ENCODE measurements at places on chromosomes 2 and 18.

GRCh38 chr2:181354626-181355025 lies 102.6 kb upstream of the ITGA4 start:
- no peak for ATAC-seq

GRCh38 chr2:190583507-190584337 lies 49.2 kb upstream of the NEMP2 start:
- ATAC-seq, result no peak

GRCh38 chr2:871926-872680 lies 78.5 kb upstream of the SNTG2 start:
- no peak for ATAC-seq

GRCh38 chr2:196719110-196719872 lies 79.8 kb downstream of the CCDC150 start:
- no peak for ATAC-seq

GRCh38 chr2:20622296-20622686 lies 28.6 kb downstream of the HS1BP3 start:
- ATAC-seq, result no peak

DNA sequence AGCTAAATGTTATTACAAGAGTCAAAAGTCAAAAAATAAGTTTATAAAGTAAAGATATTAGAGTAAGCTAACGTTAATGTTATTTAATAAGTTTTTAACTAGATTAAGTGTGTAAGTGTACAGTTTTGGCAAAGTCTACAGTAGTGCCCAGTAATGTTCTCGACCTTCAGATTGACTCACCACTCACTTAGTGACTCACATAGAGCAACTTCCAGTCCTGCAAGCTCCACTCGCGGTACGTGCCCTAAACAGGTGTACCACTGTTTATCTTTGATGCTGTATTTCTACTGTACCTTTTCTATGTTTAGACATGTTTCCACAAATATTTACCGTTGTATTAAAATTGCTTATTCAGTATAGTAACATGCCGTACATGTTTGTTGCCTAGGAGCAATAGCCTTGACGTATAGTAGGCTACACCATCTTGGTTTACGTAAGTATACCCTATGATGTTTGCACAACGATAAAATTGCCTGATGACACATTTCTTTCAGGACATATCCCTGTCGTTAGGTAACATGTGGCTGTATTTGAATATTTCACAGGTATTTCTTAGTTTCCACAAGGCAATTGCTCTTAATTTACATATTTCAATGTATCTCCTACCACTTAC lies 1641.9 kb upstream of the PIK3C3 start:
- no peak for ATAC-seq

- no peak for ATAC-seq
Observed at GRCh38 chr18:25223899-25224886, 127.8 kb downstream of the ZNF521 start.

DNA sequence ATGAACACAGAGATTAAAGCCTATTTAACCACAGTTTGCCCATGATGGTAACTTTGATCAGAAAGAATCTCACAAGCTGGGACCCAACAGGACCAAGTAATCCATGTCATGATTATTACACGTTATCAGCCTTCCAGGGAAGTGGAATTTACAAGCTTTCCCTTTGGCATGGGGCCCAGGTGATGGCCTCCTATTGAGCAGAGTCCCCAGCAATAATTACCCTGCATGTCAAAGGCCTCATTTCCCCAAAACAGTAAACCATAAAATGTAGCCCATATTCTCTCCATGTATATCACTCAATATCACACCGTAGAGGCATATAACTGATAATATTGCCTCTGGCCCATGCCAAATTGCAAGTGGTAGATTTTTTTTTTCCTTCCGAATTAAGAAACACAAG lies 38.9 kb downstream of the PRKRA start:
- ATAC-seq, result no peak

DNA sequence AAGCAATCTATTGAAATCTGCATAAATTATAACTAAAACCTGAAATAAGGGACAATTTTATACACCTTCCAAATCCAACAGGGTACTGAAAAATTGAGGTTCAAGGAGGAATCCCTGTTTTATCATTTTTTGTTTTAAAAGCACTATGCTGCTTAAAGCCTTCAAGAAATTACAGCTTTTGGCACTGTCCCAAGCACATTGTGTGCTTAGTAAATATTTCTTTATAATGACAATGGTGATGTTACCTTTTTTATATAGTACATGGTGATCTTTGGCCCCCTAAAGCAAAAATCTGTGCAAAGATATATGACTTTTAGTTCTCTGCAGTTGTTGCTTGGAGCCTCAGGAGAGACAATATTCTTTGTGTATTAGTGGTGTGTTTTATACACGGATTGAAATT lies 71.6 kb upstream of the EFEMP1 start:
- ATAC-seq, result no peak

GRCh38 chr18:62289047-62289446 lies 36.1 kb upstream of the TNFRSF11A start:
- peak; percentile 90 for ATAC-seq

GRCh38 chr2:192534072-192534471 lies 339.3 kb upstream of the TMEFF2 start:
- no peak for ATAC-seq

DNA sequence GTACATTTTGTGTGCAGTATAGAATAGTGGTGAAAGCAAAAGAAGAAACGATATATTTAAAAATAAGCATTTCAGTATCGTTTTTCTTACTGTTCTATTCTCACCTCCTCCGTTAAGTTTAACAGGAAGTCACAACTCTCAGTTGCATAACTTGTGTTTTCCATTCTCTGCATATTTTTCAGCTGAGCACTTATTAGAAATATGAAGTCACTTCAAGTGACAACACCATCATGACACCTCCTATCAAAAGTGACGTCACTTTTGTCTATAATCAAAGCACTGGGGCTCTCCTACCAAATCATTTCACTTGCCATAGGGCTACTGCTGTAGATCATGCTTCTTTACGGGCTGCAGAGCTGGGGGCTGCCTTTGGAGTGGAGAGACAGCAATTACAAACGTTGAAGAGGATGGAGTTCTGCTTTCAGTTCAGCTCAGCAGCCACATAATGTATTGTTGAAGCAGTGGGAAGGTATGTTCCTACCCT lies 36.3 kb downstream of the STAT4 start:
- peak; percentile 39 for ATAC-seq

GRCh38 chr2:99386011-99386410 lies 48.8 kb downstream of the EIF5B start:
- ATAC-seq, result no peak

DNA sequence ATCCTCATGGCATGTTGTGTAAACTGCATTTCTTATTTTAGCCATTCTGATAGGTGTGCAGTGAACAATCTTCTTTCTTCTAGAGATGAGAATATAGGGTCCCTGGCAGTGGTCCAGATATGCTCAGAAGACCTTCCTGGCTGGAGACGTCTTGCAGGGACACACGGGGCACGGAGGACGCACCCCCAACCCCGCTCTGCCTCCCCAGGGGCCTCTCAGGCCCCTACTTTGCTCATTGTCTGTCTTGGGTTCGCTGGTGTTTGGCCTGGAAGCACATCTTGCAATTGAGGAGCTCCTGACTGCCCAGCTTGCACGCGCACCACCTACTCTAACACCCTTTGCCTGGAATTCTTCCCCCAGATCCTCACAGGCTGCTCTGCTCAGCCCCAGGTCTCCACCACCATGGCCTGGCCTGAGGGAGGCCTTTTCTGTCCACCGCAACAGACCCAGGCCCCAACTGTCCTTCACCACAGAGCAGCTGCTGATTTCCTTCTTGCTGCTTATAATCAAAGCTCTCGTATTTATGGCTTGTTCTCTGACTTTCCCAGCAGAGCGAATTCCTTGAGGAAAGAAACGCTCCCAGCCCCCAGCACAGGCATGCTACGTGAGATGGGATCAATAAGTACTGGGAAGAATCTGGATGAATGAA lies 295.9 kb upstream of the HDAC4 start:
- ATAC-seq, result no peak

DNA sequence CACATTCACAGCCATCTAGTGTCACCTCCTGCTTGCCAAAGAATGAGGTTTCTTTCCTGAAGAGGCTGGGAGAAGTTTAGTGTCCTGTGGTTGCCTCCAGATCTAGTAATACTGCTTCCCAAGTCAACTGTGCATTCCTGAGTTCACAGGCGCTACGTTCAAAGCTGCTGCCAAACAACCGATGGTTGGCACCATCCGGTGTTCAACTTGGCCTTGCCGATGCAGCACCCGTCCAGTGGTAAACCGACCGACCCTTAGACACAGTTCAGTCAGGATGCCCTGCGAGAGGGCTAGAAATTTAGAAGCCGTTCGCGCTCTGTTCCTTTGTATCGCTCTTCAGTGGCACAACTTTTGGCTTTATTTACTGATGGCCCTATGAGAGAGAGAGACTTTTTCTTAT lies 28.6 kb downstream of the RMC1 start:
- ATAC-seq, result no peak

DNA sequence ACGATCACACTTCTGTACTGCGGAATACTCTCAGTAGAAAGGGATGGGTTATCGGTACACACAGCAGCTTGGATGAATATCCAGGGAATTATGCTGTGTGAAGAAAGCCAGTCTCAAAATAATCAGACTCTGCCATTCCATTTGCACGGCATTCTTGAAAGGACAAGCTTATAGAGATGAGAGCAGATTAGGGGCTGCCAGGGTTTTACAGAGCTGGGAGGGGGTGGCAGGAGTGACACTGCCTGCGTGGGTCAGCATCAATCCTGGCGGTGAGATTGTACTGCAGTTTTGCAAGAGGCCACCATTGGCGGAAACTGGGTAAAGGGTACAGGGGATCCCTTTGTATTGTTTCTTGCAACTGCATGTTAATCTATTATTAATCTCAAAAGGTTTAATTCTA lies 16.6 kb downstream of the KCNG2 start:
- ATAC-seq, result no peak

DNA sequence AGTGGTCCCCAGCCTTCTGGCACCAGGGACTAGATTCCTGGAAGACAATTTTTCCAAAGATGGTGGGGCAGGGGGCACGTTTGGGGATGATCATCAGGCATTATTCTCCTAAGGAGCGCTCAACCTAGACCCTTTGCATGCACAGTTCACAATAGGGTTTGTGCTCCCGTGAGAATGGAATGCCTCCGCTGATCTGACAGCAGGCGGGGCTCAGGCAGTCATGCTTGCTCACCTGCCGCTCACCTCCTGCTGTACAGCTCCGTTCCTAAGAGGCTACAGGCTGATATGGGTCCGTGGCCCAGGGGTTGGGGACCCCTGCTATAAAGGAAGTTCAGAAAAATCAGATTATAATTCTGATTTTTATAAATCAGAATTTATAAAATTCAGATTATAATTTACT lies 22.3 kb upstream of the TYMS start:
- ATAC-seq, result no peak

GRCh38 chr2:46569061-46569560 lies 89.7 kb downstream of the TMEM247 start:
- no peak for ATAC-seq

DNA sequence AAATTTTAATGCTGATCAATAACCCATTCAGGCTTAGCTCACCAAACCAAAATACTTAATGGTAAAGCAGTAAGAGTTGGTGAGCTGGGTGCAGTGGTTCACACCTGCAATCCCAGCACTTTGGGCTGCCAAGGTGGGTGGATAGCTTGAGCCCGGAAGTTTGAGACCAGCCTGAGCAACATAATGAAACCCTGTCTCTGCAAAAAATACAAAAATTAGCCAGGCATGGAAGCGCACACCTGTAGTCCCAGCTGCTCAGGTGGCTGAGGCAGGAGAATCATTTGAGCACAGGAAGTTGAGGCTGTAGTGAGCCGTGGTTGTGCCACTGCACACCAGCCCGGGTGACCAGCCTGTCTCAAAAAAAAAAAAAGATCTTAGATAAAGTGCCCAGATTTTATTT lies 35.7 kb upstream of the MPP4 start:
- no peak for ATAC-seq

GRCh38 chr2:122412360-122412759 lies 656.9 kb downstream of the TSN start:
- ATAC-seq, result no peak

GRCh38 chr2:152566728-152567069 lies 150.6 kb downstream of the PRPF40A start:
- ATAC-seq, result no peak

DNA sequence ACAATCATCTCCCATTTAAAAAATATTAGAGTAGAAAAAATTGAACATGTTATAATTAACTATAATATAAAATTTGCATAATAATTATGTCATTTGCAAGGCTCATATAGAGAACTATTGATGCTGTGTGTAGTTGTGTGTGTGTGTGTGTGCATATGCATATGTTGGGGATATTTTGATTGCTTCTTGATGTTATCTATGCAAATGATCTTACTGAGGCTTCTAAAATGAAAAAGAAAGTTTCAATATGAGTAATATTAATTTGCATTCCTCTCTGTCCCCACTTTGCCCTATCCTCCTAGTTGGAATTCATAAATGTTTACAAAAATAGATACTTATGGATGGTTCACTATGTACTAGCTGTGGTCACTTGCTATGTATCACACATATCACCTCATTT lies 523.3 kb downstream of the TRIB2 start:
- ATAC-seq, result no peak

DNA sequence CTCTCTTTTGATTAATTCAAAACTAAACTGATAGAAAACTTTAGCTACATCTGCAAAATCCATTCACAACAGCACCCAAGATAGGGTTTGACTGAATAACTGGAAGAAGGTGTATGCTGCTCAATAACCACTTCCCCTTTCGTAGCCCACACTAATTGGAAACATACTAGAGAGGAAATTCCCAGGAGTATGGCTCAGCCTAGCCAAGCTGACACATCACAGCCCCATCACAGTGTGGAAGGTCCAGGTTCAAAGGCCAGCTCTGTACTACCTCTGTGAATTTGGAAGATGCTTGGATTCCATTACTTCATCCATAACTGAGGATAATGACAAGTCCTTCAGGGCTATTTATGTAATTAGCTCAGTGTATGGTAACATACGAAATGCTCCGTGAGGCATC lies 185.4 kb downstream of the FBXO15 start:
- ATAC-seq, result no peak

DNA sequence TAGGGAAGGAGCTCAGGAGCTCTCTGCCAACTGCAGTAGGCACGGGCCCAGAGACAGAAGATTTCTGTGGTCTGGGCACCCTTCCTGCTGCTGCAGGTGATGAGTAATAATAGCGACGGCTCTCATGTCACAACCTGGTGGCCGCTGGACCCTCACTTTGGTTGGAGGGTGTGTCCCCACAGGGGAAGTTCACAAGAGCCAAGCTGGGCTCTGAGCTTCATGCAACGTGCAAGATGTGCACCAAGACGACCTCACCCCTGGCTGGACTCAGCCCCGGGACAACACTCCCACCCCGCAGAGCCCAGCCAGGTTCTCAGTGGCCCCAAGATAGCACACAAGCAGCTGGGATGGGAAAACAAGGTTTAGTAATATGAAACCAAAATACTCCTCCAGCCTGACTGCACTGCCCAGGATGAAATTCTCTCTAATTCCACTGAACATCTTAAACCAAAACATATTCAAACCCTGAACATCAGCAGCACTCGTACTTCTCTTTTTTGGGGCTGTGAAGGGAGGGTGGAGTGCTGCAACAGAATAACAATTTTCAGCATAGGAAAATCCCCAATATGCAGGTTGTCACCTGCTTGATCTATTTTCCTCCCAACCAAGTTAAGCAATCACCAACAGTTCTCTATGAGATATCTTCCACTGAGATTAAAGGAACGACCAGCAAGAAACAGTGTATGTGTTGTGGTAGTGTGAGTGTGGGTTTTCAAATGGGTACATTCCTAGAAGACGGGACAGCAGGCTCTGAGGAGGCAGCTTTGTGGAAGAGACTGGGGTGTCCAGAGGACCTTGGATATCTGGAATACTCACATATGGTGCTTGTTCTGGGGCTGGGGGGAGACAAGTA lies 26.5 kb downstream of the BCL2 start:
- peak; percentile 57 for ATAC-seq

- no peak for ATAC-seq
Observed at GRCh38 chr2:171436307-171436706, 2.3 kb downstream of the DCAF17 start.

- ATAC-seq, result no peak
Observed at GRCh38 chr2:44969936-44970335, 28.4 kb downstream of the SIX3 start.

All from activated CD4-positive, CD25-positive, alpha-beta regulatory T cell treated with anti-CD3 and anti-CD28 coated beads, Interleukin-2, amount 50 U/mL, for 24 hours (primary cell).